ENCODE measurements at places on chromosomes 1 and 21. TPM values are rescaled to one million over a fixed set of nuclear protein-coding genes. Genes with fewer than 3 reads are reported as not detected.

DNA sequence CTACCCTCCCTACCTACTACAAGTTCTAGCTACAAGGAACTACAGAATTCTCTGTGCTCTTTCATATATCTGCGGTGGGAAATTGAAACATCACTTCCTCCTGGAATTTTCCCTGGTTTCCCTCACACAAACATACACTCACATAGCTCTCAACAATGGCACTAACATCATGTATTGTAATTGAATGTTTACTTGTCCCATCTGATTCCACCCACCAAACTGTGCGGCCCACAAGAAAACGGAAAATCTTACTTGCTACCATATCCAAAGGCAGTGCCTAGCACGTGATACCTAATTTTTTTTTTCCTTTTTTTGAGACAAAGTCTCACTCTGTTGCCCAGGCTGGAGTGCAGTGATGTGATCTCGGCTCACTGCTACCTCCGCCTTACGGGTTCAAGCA, 33.9 kb downstream of the NDC1 start:
- DNase-seq, result no peak

GRCh38 chr21:33339135-33339534, 14.4 kb downstream of the IFNAR1 start:
- no peak for DNase-seq

DNA sequence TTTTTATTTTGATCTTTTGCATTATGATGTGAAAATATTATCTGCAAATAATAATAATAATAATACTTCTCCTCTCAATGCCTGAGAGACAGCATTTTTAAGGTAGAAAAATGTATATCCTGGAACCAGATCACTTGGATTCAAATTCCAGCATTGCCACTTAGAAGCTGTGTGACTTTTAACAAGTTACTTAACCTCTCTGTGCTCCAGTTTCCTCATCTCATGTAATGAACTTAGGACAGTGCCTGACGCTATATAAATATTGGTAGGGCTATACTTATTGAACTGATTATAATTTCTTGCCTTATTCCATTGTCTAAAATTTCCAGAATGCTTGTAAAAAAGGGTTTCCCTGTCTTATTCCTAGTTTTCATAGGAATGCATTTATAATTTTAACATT, 137.2 kb downstream of the IGSF21 start:
- DNase-seq, result no peak

The S100A12 gene
- total RNA-seq, result not detected
